Activated CD4-positive, CD25-positive, alpha-beta regulatory T cell treated with anti-CD3 and anti-CD28 coated beads, Interleukin-2, amount 50 U/mL, for 24 hours (primary cell): ENCODE measurements at places on chromosomes 6 and 20.

- no peak for ATAC-seq
These were observed 37.3 kb downstream of the IPCEF1 start for GRCh38 chr6:154319231-154319858.

DNA sequence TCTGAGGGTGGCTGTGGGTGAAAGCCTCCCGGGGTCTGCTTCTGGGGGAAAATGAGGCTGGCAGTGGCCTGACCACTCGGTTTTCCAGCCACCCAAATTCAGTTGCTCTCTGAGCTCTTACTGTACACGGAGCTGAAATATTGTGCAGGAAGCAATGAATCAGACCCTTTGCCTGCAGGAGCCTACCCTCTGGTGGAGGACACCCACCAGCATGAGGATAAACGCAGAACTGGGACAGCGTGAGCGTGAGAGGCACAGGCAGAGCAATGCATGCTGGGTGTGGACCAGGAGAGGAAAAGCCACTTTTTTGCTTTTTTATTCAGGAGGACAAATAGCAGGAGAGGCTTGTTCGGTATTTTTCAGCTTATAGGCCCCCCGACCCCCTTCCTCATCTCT, 298.0 kb downstream of the QKI start:
- no peak for ATAC-seq

GRCh38 chr6:56804996-56805395, 149.9 kb upstream of the BEND6 start:
- no peak for ATAC-seq

DNA sequence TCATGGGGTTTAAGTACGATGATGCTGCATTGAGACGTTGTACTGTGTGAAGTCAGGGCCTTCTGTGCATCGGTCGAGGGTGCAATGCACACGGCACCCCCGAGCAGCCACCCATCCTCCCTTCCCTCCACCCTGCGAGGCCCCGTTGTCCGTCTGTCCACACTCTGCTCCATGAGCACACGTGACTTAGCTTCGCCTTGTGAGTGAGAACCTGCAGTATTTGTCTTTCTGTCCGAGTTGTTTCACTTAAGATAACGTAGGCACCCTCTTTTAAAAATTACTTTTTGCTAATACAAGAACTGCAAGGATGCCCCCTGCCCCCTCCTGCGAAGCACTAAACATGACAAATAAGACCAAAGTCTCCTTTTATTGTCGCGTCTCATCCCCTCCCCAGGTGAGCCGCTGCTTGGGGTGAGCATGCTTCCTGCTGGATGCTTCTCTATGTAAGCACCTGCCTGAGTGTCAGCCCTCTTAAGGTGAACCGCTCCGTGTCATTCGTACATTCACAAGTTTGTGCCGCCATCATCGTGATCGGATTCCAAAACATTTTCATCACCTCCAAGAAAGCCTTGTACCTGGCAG, 3.6 kb upstream of the RBBP8NL start:
- no peak for ATAC-seq

- ATAC-seq: peak; percentile 10
These were observed 19.6 kb upstream of the SERPINB1 start for GRCh38 chr6:2861060-2861821.

- ATAC-seq: no peak
These were observed 231.2 kb downstream of the ANKRD60 start for GRCh38 chr20:57996936-57997890.

GRCh38 chr20:61776491-61777075, 289.1 kb downstream of the TAF4 start:
- no peak for ATAC-seq

- no peak for ATAC-seq
These were observed 45.1 kb downstream of the TRERF1 start for GRCh38 chr6:42406306-42407280.

GRCh38 chr6:112781241-112781640, 434.1 kb downstream of the RFPL4B start:
- ATAC-seq: no peak

- no peak for ATAC-seq
These were observed 33.3 kb upstream of the ZBP1 start for GRCh38 chr20:57653546-57653900.

- no peak for ATAC-seq
These were observed 83.1 kb downstream of the KCNB1 start for GRCh38 chr20:49399329-49399728.

- ATAC-seq: no peak
These were observed 180.0 kb upstream of the SMLR1 start for GRCh38 chr6:130647246-130647645.

DNA sequence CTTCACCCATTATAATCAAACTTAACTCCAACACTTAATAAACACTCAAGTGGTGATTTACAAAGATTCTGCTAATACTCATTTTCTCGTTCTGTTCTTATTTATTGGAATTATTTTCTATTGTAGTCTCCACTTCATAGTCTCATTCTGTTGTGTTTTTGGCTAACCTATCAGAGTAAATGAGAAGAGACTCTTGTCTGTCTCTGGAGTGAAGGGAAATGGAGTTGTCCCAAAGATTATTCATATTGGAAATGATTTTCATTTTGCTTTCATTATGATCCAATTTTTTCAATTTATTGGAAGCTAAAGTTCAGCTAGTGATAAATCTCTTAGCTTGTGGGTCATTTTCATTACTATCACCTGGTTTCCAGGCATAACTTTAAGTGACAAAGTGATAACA, 454.9 kb upstream of the JAG1 start:
- no peak for ATAC-seq

- ATAC-seq: peak; percentile 44
These were observed 81.1 kb downstream of the PRDM1 start for GRCh38 chr6:106167096-106167814.

DNA sequence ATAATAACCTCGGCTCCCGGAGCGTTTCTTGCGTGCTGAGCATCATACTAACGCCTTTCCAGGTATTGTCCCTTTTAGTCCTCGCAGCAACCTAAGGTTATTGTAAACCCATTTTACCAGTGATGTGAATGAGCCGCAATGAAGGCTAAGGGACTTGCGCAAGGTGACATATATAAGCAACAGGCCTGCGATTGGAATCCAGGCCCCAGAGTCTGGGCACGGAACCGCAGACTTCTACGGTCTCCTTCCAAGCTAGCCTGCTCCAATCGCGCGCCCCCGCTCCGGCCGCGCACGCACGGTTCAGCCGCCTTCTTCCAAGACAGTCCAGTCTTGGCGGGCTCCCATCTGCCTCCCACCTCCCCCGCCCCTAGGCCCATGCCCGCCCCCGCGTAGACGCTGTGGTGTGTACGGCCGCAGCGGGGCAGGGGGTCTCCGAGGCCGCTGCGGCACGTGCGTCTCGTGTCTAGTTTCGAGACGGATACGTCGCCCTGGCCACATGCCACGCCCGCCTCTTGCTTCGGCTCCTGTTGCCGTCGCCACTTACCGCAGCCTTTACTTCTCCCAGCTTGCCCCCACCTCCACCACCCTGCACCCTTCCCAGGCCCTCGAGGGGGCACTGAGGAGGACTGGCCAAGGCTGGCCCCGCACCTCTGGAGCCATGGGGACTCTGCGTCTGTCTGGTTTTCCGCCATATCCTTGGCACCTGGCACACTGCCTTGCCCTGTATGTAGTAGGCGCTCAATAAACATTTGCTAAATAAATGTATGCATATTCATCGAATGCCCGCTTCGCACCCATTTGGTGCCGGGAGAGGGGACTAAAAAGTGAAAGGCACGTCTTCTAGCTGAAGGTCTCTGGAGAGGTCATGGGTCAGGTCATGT, 855 bp upstream of the GFOD1 start:
- no peak for ATAC-seq

DNA sequence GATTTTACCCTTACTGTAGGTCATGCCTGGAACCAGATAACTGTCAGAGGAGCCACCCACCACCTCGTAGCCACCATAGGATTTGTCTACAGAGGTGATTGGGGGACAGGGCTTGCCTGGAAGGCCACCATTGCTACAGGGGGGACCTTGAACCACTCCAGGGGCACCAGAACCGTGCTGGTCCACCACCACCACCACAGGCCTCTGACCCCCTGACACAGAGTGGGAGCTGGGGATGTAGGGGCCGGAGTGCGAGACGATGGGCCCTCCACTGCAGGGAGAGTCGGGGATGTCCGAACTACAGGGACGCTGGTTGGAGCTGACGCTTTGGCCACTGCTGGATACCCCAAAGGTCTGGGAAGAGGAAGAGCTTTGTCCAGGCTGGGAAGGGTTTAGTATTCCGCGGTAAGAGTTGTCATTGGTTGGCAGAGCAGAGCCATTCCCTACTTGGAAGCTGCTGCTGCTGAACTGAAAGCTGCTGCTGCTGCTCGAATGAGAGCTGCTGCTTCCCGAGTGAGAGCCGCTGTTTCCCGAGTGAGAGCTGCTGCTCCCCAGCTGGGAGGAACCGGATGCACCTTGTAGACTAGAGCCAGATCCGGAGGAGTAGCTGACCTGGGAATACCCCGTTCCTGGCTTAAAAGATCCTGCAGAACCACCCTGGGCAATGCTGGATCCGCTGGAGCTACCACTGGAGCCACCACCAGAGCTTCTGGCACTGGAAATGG, 2.2 kb downstream of the PSORS1C1 start:
- ATAC-seq: no peak

GRCh38 chr6:65595540-65595939, 111.5 kb downstream of the EYS start:
- no peak for ATAC-seq

DNA sequence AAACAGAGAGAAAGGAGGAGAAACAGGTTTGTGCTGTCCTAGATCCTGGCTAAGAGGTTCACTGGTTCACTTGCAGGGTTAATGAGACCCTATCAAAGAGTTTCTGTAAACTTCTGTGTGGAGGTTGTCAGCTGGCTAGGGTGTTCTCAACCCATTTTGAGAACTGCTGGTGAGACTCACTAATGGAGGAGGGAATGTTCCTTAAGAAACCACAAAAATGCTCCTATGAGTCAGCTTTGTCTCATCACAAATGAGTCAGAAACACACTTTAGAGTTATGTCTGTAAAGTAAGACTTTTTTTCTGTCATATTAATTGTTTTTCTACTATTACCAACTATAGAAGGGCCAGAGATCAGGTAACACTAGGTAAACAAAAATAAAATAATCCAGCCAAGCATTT, 884.4 kb downstream of the PHF3 start:
- no peak for ATAC-seq
